ENCODE measurements at places on chromosomes 12 and 14.

- no peak for DNase-seq
Observed at GRCh38 chr12:28794786-28795185, 354.3 kb upstream of the FAR2 start.

GRCh38 chr14:76829013-76829365, 2.8 kb downstream of the LRRC74A start:
- no peak for DNase-seq

GRCh38 chr12:96889273-96889933, 17.7 kb upstream of the NEDD1 start:
- peak; percentile 24 for DNase-seq

DNA sequence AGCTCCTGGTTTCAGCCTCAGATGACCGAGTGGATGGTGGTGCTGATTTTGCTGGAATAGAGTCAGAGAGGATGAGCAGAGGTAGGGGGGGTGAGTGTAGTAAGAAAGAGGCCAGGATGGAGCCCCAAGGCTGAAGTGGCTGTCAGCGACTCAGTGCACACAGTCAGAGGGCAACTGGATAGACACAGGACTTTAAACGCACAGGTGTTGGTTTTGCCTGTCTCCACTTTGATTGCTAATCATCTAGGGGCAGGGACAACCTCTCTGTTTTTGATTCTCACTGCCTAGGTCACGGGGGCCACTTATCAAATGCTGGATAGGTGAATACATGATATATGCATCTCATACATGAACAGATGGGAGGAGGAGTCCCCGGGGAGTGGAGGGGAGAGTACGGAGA, 99.5 kb downstream of the EGLN3 start:
- DNase-seq = no peak

- DNase-seq = no peak
Observed at GRCh38 chr12:129009833-129010622, 156.8 kb downstream of the GLT1D1 start.
